ENCODE measurements at places on chromosomes 5 and 9.

GRCh38 chr5:73796164-73797131 lies 170.5 kb downstream of the ARHGEF28 start:
- no peak for DNase-seq

GRCh38 chr9:131618071-131618479 lies 72.8 kb downstream of the PRRT1B start:
- no peak for DNase-seq

GRCh38 chr5:169688106-169688505 lies 51.0 kb downstream of the DOCK2 start:
- no peak for DNase-seq

DNA sequence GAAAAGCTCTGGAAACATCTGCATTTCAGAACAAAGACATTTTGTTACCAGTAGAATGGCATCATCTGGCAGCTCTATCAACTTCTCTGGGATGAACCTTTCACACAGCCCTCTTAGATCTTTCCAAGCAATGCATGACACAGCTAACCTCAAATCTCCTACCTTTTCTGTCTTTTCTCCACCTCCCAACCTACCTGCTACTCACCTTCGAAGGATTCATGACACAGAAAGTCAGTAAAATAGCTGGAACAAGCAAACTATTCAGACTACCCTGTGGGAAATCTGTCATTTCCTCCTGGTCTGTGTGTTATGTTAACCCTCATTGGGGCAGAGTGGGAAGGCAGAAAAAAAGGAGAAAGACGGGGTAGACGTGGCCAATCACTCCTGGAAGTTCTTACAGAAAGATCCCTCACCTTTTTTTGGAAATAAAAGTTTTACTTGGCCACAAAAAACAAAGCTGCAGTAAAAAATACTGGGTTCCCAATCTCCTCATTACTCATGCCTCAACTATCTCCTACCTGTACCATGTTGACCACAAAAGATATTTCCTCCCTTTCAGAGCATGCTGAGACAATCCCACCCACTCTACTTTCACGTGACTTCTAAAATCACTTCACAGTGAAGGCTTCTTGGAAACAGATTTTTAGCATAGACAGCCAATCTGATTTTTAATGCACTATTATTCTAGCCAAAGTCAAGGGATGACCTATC lies 362.1 kb upstream of the RFX3 start:
- no peak for DNase-seq

DNA sequence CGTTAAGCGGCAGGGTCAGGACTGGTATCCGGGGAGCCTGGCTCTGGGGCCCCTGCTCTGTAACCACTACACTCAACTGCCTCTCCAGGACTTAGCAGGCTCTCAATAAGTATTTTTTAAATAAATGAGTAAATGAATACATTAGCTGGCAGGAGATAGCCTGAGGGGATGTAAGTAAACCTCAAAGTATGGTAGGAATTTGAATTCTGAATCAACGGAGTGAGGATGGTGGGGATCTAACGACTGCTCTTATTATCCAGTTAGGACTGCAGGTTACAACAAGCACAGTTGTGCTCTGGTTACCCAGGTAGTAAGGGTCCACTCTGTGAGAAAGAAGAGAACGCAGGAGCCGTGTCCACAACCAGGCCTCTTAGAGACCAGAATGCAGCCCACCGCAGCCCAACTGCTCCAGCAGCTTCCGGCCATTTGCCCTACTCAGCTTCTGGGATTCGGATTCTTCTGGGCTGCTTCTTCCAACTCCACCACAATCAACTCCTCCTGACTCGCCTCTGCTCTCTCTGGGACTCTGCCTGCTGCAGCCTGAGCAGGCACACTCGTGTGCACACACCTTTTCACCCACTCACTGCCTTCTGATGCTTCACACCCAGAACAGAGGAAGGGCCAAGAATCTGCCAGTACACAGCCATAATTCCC lies 52.6 kb downstream of the MED27 start:
- no peak for DNase-seq

- DNase-seq, result no peak
These were observed 2393.0 kb upstream of the C9orf72 start for GRCh38 chr9:29966247-29966646.

DNA sequence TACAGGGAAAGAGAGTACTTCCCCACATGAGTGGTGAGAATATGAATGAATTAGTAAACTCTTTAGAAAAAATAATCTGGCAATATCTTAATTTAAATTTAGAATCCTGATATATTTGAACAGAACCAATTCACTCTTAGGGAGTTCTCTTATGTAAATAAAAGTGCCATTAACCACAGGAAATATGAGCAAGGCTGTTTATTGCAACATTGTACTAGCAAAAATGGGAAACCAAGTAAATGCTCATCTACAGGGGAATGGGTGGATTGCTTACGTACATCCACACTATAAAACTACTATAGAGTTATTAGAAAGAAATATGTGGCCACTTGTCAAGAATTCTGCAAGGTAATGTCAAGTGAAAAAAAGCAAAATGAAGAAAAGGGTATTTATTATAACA lies 274.5 kb downstream of the TLE1 start:
- DNase-seq, result no peak

All from activated naive CD4-positive, alpha-beta T cell (primary cell).